ENCODE measurements at places on chromosomes 13 and 19. TPM values are rescaled to one million over a fixed set of nuclear protein-coding genes. Genes with fewer than 3 reads are reported as not detected.

Gene KLK6
- not detected for total RNA-seq

GRCh38 chr19:13366529-13367143 is 139.6 kb downstream of the CACNA1A start:
- no peak for DNase-seq
- H3K4me3 ChIP-seq, result no peak overlapping the region
- no peaks in the 10 kb centered on the region for H3K27me3 ChIP-seq
- H3K36me3 ChIP-seq, result no peaks in the 10 kb centered on the region
- H3K27ac ChIP-seq, result no peak overlapping the region
- no peaks in the 10 kb centered on the region for H3K4me1 ChIP-seq

- H3K4me3 ChIP-seq, result no peak overlapping the region
- no peaks in the 10 kb centered on the region for H3K27me3 ChIP-seq
- no peak overlapping the region for H3K27ac ChIP-seq
- no peaks in the 10 kb centered on the region for H3K36me3 ChIP-seq
- no peak for DNase-seq
Measured at GRCh38 chr13:44815623-44816022, 173.6 kb downstream of the NUFIP1 start.

GRCh38 chr13:113595131-113595530 is 10.6 kb downstream of the TFDP1 start:
- no peak for DNase-seq
- no peaks in the 10 kb centered on the region for H3K4me1 ChIP-seq
- no peaks in the 10 kb centered on the region for H3K27me3 ChIP-seq

DNA sequence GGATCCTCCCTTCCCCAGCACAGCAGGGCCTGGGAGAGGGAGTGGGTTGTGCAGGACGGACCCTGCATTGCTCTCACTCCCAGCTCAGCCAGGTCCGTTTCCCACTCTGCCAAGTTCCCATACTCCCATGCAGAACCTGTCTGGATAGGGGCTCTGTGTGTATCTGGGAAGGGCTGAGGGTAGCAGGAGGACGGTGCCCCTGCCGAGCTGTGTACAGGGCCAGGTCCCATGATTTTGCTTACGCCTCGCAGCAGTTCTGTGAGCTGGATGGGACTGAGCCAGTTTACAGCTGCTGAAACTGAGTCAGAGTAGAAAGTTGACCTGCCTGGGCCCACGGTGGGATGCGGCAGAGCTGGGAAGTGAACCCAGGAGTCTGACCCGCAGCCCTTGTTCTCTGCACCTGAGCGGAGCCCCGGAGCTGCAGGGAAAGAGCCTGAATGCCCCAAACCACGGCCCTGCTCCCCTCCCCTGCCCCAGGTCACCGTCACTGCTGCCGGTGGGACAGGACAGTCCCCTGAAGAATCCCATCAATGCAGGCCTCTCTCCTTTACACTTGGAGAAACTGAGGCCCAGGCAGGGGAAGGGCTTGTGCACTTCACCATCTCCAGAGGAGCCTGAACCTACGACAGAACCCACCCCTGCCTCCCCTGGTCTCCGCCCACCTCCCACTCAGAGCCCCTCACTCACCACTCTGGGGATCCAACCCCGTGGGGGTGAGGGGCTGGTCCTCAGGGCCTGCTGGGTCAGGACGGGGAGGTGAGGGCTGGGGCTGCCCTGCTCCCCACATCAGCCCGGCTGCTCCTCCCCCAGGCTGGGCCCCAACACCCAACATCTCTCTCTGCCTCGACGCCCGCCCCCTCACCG is 3.5 kb downstream of the LILRB5 start:
- H3K4me3 ChIP-seq, result no peak overlapping the region
- no peak for DNase-seq
- H3K27ac ChIP-seq, result no peak overlapping the region
- no peaks in the 10 kb centered on the region for H3K27me3 ChIP-seq
- H3K4me1 ChIP-seq, result peaks cover under 1% of the 10 kb centered on the region
- no peaks in the 10 kb centered on the region for H3K36me3 ChIP-seq

DNA sequence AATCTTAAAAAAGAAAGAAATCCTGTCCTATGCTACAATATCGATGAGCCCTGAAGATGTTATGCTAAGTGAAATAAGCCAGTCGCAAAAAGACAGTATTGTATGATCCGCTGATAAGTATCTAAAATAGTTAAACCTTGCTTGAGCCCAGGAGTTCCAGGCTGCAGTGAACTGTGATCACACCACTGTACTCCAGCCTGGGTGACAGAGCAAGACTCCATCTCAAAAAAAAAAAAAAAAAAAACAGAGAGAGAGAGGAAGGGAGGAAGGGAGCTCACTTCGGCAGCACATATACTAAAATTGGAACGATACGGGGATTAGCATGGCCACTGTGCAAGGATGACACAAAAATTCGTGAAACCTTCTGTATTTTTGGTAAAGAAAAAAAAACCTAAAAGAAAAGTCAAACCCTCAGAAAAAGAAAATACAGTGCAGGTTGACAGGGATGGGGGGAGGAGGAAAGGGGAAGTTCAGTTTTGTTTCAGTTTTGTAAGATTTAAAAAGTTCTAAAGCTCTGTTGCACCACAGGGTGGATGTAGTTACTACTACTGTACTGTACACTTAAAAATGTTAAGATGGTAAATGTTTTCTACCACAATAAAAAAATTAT is 8.4 kb downstream of the CLASRP start:
- no peak overlapping the region for H3K27ac ChIP-seq
- H3K27me3 ChIP-seq, result no peaks in the 10 kb centered on the region
- peaks cover 28% of the 10 kb centered on the region for H3K36me3 ChIP-seq

Measured in natural killer cell (primary cell).